Stimulated activated CD8-positive, alpha-beta memory T cell treated with anti-CD3 and anti-CD28 coated beads, Interleukin-15, amount 100 ng/mL, for 4 hours (primary cell): ENCODE measurements at places on chromosomes 2 and 18.

GRCh38 chr2:160334028-160334741 lies 134.1 kb upstream of the ITGB6 start:
- DNase-seq: no peak

- no peak for DNase-seq
These were observed 67.7 kb downstream of the DPP4 start for GRCh38 chr2:162006337-162006736.

DNA sequence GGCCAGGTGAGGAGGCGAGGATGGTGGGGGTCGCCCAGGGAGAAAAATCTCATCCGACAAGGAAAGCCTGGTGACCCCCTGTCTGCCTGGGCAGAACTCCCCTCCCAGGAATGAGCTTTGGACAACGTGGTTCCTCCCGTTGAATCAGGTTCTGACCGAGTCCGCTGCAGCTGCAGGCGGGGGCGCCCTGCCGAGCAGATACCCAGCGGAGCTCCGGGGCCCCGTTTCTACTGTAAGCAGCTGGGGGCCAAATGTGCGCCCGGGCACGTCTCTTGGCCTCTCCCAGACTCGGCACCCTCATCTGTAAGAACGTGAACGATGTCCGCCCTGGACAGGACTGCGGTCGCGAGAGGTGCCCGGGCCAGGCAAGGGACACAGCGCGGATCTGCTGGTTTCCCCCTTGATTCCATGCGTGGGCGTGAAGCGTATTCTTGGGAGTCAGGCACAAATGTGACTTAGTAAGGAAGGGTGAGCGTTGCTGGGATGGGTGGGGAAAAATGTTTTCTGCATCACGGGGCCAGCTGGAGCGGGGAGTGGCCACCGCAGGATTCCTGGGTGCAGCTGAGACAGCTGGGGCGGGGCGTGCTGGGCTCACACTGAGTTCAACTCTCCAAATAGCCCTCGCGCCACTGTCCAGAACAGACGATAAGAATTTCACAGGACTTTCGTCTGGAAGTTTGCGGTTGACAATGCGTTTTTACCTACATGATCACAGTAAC lies 20.2 kb upstream of the TUBB6 start:
- no peak for DNase-seq

DNA sequence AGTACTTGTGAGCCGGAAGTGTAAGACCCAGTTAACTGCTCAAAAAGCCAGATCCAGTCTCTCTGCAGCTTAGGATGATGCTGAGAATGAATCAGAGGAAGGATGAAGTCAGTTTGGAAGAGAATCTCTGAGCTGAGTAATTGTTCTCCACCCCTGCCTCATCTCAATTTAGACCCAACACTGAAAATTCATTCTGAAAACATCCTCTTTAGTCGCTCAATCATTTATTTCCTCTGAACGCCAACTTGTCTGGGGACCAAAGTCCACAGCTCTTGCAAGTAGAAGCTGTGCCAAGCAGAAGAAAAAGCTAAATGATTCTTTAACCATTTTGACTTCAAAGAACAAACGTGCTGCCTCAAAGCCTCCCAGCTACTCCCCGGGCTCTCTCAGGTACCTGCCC lies 177.1 kb upstream of the KLHL29 start:
- no peak for DNase-seq

GRCh38 chr2:53475766-53476165 lies 291.8 kb upstream of the CHAC2 start:
- no peak for DNase-seq

- DNase-seq: no peak
These were observed 1.5 kb upstream of the LCT start for GRCh38 chr2:135838502-135838901.

DNA sequence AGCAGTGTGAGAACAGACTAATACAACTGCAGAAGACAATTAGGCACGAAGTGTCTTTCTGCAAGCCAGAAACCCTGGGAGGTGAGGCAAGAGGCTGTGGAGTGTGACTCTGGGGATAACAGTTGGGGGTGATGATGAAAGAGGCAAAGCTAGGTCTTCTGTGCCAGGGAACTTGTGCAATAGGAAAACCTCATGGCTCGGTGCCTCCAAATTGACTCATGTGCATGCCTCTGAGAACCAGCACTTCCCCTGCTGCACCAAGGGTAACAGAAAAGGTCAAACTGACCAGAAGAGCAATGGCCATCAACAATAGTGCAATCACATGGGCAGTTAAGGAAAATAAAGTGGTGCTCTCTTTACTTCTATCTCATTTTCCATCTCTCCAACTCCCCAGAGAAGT lies 136.4 kb downstream of the SCG2 start:
- DNase-seq: no peak

- DNase-seq: no peak
These were observed 191.3 kb upstream of the KCNJ3 start for GRCh38 chr2:154507186-154507585.

GRCh38 chr18:22285361-22286140 lies 116.2 kb downstream of the GATA6 start:
- DNase-seq: no peak

GRCh38 chr2:233083782-233084181 lies 23.6 kb downstream of the INPP5D start:
- DNase-seq: no peak

DNA sequence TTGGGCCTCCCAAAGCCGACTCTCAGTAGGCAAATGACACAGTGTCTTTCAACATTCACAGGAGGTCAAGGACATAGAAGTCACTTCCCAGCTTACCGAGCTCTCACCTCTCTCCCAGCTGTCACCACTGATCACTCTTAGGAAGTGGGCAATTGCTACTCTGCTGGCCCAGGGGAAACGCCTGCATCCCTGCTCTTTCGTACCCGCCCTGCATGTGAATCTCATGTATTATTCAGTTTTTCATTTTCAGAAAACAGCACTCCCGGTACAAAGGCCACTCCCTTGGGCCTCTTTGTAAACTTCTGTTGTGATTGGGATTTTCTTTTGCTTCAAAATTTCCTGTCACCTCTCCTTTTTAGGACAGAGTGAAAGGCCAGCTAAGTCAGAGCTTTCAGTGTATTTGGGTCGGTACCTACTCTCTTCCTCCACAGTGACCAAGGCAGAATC lies 15.4 kb downstream of the MRPL44 start:
- no peak for DNase-seq

DNA sequence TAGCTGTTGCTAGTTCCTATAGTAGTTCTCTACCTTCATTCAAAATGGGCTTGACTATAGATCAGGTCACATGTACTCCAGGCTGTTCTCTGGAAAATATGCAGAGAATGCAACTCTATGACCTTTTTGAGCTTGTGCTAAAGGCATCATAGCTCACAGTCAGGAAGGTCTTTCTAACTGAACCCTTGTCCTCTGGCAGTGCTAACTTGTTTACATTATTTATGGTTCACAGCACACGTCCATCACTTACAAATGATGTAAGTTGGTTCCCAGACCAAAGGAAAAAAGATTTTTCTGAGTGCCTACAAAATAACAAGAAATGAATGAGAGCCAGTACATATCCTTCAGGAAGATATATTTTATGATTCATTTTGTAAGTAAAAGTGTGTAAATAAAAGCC lies 236.1 kb downstream of the GCA start:
- DNase-seq: no peak

DNA sequence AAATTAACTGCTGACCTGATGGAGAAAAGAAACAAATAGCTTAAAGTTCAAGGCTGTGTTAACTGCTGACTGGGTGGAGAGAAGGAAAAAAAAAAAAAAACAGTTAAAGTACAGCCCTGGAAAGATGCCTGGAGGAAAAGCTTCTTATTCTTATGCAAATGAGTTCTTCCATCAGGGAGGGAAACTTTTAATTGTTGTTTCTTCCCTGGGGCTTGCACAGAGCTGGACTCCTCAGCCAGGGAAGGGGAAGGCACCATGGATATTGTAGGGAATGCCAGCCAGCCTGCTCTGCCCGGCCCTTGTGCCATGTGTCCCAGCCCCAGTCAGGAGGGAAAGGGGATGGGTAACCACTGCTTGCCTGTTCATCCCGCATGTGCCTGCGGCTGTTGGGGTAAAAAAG lies 833.1 kb upstream of the CRIM1 start:
- DNase-seq: no peak

GRCh38 chr2:202016579-202017227 lies 17.0 kb upstream of the FZD7 start:
- DNase-seq: no peak

DNA sequence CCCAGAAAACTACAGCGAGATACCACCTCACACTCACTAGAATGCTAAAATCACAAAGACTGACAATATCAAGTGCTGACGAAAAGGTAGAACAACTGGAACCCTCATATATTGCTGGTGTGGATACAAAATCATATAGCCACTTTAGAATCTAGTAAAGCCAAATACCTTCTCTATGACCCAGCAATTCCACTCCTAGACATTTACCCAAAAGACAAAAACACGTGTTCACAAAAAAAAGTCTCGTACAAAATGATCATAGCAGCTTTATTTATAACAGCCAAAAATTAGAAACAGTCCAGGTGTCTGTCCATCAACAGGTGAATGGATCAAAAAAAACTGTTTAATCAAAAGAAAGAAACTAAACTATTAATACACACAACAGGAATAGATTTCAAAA lies 126.6 kb downstream of the ZFP36L2 start:
- no peak for DNase-seq

GRCh38 chr2:120672526-120673204 lies 63.0 kb upstream of the GLI2 start:
- no peak for DNase-seq

GRCh38 chr18:9321736-9322135 lies 12.8 kb upstream of the TWSG1 start:
- DNase-seq: no peak

DNA sequence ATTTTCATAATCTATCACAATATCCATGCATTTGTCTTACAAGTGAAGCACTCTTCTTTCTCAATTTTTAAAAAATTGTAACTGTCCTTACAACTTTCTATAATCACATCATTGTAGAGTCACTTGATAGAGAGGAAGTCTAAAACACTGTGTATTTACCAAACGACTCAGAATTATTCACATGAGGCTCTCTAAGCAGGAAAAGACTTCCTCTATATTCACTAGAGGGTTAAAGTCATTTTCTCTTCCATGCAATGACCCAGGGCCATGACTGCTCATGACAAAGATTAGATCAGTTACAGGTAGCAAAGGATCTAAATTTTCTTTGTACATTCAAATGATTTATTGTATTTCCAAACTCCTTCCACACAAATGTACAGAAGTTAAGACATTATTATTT lies 9.0 kb upstream of the SLC1A4 start:
- DNase-seq: no peak

GRCh38 chr18:45250479-45250878 lies 364.8 kb upstream of the SLC14A2 start:
- no peak for DNase-seq

DNA sequence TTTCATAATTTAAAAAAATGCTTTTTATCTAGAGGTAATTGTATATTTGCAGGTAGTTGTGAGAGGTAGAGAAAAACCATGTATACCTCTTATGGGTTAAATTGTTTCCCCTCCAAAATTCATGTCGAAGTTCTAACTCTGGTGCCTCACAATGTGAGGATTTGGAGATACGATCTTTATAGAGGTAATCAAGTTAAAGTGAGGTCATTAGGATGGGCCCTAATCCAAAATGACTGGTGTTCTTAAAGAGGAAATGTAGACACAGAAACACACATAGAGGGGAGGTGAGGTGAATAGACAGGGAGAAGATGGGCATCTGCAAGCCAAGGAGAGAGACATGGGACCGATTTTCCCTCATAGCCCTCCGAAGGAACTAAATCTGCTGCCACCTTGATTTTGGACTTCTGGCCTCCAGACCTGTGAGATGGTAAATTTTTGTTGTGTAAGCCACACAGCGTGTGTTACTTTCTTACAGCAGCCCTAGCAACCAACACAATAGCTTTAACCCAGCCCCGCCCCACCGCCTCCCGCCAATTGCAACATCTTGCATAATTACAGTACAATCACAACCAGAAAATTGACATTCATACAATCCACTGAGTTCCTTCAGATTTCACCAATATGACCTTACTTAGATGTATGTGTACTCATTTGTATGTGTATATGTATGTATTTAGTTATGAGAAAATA lies 208.9 kb downstream of the MIB1 start:
- no peak for DNase-seq

DNA sequence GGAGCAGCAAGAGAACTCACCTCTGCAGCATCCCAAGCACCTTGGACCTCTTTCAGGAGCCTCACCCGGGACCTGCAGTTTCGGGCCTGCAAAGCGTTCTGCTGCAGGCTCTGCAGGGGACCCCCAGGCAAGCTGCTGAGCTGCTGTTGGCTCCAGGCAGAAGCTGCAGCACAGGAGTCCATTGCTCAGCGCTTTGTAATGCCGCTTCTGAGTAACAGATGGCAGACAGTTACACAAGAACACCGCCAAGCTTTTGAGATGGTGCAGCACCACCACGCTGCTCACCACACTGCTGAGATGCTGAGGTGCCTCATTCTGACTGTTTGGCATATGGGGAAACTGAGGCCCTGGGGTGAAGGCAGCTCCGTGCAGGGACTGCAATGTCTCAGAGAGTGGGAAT lies 1.9 kb upstream of the GALNT14 start:
- DNase-seq: no peak

GRCh38 chr18:75723521-75724340 lies 296.2 kb upstream of the SMIM21 start:
- DNase-seq: no peak

- no peak for DNase-seq
These were observed 160.9 kb downstream of the VAPA start for GRCh38 chr18:10074728-10075127.

- DNase-seq: no peak
These were observed 73.7 kb upstream of the DPP10 start for GRCh38 chr2:114368705-114369104.

DNA sequence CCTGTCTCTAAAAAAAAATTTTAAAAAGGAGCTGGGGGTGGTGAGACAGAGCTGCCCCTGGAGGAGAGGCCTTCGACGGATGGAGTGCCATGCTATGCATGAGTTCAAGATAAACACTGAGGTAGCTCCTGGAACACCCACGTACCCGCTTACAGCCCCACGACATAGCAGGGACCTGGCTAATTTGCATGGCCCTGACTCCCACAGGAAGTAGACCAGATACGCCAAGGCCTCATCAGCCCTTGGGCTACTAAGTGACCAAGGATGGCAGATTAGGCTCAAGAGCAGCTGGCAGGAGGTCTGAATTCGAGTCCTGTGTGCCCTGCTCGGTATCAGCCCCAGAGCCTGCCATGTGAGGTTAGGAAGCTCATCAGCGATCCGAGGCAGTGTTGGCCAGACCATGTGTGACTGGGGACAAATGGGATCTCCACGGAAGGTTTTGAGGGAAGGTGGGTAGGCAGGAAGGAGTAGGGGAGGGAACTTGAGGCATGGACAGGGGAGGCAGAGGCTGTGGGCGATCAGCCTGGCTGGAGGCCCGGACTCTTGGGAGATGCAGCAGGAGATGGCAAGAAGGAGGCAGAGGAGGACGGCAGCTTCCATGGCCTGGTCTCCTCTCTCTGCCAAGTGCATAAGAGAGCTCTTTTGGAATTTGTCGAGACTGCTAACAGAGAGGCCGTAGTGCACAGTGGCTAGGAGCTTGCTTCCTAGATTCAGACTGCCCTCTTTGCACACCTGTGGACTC lies 218.3 kb downstream of the GLI2 start:
- no peak for DNase-seq

DNA sequence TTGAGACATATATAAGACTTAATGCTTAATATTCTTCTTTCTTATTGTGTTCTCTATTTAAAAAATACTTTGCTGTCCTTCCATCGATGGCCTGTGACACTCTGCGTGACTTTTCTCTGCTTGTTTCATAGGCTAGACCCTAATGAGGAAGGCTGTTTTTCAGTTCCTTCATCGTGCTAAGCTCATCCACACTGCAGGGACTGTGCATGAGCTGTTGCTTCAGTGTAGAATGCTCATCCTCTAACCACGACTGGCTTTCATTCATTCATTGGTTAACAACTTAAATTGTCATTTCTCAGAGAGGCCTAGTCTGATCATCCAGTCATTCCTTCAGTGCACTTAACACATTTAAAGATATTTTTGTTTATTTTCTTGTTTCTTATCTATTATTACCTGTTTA lies 134.4 kb downstream of the CCDC85A start:
- no peak for DNase-seq
